ENCODE measurements at places on chromosomes 4 and X.

DNA sequence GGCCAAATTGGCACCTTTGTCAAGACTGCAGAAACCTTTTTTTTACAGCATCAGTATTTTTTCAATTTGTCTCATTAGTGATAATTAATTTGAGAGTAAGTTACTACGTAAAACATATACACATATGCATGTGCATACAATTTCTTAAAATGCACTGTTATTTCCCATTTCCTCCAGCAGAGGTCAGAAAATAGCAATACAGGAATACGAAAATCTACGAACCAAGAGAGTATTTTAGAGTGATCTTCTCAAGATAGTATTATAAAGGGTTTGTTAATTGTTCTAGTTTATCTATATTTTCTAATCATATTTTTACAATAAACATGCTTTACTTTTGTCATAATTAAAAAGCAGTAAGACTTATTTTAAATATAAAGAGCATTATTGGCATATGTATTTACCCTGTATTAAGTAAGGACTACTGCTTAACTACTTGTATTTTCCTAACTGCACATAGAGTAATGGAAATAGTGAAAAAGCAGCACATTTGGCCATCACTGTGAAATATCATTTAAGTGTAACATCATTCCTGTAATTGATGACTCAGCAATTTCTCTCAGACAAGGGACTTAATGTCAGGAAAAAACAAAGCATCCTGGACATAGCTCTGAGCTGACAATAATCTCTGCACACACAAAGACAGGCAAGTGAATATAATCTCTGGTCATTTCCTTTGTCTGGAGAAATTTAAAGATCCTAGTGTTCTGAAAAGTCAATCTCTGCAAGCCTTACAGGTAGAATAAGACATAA is 45.6 kb downstream of the MAOB start:
- H3K27ac ChIP-seq: no peak overlapping the region
- H3K36me3 ChIP-seq: no peaks in the 10 kb centered on the region
- H3K27me3 ChIP-seq: no peaks in the 10 kb centered on the region
- DNase-seq: peak; percentile 48

- H3K4me3 ChIP-seq: no peak overlapping the region
- H3K27me3 ChIP-seq: no peaks in the 10 kb centered on the region
- peaks cover 7% of the 10 kb centered on the region for H3K36me3 ChIP-seq
- no peak for DNase-seq
Measured at GRCh38 chr4:168882650-168883233, 127.3 kb downstream of the CBR4 start.

GRCh38 chr4:3415471-3416141 is 26.2 kb upstream of the HGFAC start:
- peaks cover 12% of the 10 kb centered on the region for H3K36me3 ChIP-seq
- no peaks in the 10 kb centered on the region for H3K27me3 ChIP-seq
- no peak overlapping the region for H3K27ac ChIP-seq
- H3K4me1 ChIP-seq: no peaks in the 10 kb centered on the region
- H3K4me3 ChIP-seq: no peak overlapping the region
- DNase-seq: no peak

DNA sequence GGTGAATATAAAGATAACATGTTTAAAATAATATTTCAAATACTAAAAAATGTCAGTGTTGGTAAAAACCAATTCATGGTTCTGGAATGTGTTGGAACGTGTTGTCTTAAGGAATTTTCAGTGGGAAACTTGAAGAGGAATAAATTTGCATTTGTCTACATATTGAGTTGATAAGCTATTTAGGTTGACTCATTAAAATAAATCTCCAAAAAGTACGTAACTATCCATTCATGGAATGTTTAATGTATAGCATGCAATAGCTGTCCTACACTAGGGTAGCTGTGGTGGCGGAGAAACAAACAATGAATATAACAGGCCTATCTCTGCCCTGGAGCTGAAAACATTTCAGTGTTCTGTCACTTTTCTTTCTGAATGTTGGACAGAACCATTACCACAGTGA is 20.3 kb downstream of the SHISA3 start:
- H3K4me1 ChIP-seq: no peaks in the 10 kb centered on the region
- no peaks in the 10 kb centered on the region for H3K36me3 ChIP-seq
- no peaks in the 10 kb centered on the region for H3K27me3 ChIP-seq
- no peak overlapping the region for H3K27ac ChIP-seq

DNA sequence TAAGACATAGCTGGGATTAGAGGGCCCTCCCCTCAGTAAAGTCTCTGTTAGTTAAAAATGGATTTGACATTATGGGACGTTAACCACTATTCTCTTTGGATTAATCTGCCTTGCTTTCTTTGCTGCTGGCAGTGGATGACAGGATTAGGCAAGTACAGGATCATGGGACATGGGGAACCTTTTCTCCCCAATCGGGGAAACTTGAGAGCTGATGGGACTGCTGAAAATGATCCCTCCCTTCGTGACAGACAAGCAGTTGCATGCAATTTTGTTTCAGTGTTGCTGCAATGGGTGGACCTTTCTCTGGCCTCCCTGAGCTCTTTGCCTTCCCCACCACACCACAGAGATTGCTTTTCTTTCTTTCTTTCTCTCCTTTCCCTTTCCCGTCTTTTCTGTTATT is 120.2 kb upstream of the BANK1 start:
- no peak overlapping the region for H3K27ac ChIP-seq
- H3K36me3 ChIP-seq: no peaks in the 10 kb centered on the region
- no peak for DNase-seq
- no peaks in the 10 kb centered on the region for H3K4me1 ChIP-seq
- no peaks in the 10 kb centered on the region for H3K27me3 ChIP-seq

GRCh38 chrX:155052738-155053498 is 18.0 kb downstream of the CMC4 start:
- H3K4me3 ChIP-seq: no peak overlapping the region
- no peaks in the 10 kb centered on the region for H3K4me1 ChIP-seq
- no peaks in the 10 kb centered on the region for H3K27me3 ChIP-seq
- no peaks in the 10 kb centered on the region for H3K36me3 ChIP-seq

GRCh38 chrX:100698551-100698950 is 33.4 kb downstream of the SYTL4 start:
- H3K27ac ChIP-seq: no peak overlapping the region
- no peaks in the 10 kb centered on the region for H3K4me1 ChIP-seq
- no peak for DNase-seq
- H3K27me3 ChIP-seq: no peaks in the 10 kb centered on the region
- no peak overlapping the region for H3K4me3 ChIP-seq

GRCh38 chr4:19130866-19131265 is 1109.3 kb upstream of the LCORL start:
- no peaks in the 10 kb centered on the region for H3K4me1 ChIP-seq
- H3K36me3 ChIP-seq: no peaks in the 10 kb centered on the region
- no peak overlapping the region for H3K4me3 ChIP-seq

DNA sequence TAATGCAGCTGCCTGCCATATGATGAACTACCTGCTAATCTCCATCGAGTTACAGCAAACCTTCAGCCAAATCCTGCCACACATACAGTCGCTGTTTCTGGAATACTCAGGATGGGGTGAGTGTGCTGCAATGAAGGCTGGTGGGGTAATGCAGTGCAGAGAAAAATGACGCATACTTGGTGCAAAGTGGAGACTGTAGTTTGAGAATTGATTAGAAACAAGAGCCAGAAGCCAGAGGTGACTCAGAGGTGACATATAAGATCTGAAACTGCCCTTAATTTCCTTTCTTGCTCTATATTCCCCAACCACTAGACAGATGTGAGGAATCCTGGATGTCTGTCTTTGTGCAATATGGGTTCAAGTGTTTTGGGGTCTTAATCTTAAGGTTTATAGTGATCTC is 22.0 kb downstream of the C4orf54 start:
- no peak overlapping the region for H3K27ac ChIP-seq
- no peaks in the 10 kb centered on the region for H3K4me1 ChIP-seq
- no peak for DNase-seq
- H3K27me3 ChIP-seq: peaks cover 34% of the 10 kb centered on the region

DNA sequence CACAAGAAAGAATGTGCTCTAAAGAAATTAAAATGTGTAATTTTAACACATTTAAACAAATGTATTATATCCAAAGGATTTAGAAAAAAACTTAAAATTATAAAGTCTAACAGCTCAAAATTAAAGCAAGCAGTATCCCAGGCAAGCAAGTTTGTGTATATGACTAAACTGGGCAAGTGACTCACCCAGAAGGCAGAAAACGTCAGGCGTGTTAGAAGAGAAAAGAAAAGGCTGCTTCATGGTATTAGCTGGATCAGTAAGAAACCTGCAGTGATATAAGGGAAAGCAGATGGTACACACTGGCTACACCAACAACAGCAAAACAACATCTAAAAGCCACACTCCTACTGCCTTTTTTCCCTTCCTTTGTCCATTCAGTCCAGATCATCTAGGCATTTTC is 250.6 kb upstream of the NDST3 start:
- H3K4me1 ChIP-seq: no peaks in the 10 kb centered on the region
- no peak for DNase-seq
- no peak overlapping the region for H3K4me3 ChIP-seq
- no peaks in the 10 kb centered on the region for H3K27me3 ChIP-seq

DNA sequence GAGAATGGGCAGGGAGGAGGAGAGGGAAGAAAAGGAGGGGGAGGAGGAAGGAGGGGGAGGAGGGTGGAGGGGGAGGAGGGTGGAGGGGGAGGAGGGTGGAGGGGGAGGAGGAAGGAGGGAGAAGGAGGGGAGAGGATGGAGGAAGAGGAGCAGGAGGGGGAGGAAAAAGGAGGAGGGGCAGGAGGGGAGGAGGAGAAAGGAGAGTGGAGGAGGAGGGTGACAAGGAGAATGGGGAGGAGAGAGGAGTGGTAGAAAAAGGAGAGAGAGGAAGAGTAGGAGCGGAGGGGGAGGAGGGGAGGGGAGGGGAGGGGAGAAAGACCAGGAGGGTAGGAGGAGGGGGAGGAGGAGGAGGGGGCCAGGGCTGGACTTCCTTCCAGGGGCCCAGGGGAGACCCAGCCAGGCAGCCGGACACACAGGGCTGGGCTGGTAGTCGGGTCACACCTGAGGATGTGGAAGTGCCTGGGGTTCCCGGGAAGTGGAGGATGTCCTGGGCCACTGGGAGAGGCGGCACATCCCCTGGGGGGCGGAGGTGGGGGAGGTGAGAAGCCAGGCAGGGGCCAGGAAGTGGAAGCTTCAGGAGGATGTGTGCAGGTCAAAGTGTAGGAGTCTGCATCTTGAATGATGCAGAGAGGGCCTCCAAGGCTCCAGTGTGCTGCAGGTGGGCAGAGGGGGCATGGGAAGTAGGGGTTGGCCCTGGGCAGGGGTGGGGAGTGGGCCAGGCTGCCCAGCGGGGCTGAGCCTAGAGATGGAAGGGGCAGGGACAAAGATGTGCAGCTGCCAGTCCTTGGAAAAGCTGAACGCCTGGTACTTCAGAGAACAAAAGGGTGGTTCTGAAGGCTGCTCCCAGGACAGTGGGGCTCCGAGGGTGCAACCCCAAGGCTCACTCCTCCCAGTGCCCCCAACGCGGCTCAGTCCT is 18.8 kb downstream of the IL3RA start:
- no peaks in the 10 kb centered on the region for H3K27me3 ChIP-seq
- no peak for DNase-seq
- no peaks in the 10 kb centered on the region for H3K36me3 ChIP-seq
- H3K4me1 ChIP-seq: no peaks in the 10 kb centered on the region

DNA sequence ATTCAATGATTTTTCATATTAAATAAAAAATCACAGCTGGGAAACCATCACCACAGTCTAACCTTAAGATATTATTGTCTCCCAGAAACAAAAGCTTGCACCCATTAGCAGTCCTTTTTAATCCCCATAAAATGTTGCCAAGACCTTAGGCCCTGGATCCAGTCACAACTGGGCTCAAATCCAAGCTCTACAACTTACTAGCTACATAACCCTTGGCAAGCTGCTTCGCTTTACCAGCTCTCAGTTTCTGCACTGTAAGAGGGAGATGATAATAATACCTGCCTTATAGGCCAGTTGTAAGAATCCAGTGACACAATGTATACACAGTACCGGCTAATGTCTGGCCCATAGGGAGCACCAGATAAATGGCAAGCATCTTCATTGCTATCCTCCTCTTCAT is 400.9 kb upstream of the FGF13 start:
- H3K36me3 ChIP-seq: no peaks in the 10 kb centered on the region
- no peaks in the 10 kb centered on the region for H3K27me3 ChIP-seq
- H3K4me1 ChIP-seq: peaks cover 16% of the 10 kb centered on the region

DNA sequence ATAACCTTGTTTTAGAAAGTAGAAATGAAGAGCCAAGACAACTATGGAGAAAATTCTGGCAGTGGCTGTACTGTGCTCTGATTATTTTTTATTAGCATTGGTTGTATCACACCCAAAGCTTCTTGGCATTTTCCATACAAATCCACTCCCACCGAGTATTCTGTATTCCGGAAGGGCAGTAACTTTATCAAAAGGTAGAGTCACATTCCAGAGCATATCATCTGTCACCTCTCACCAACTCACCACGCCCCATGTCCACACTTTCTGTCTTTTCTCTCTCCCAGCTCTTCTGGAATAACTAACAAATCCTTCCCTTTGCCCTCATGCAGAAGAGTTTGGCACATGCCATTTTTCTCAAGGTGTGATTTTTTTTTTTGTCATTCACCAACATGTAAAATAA is 52.7 kb downstream of the CORIN start:
- no peak overlapping the region for H3K4me3 ChIP-seq
- no peaks in the 10 kb centered on the region for H3K36me3 ChIP-seq
- H3K4me1 ChIP-seq: no peaks in the 10 kb centered on the region
- H3K27ac ChIP-seq: no peak overlapping the region
- no peaks in the 10 kb centered on the region for H3K27me3 ChIP-seq
- DNase-seq: no peak

GRCh38 chr4:76301068-76301774 is 5.3 kb upstream of the STBD1 start:
- H3K4me3 ChIP-seq: no peak overlapping the region
- H3K4me1 ChIP-seq: no peaks in the 10 kb centered on the region
- H3K27ac ChIP-seq: no peak overlapping the region
- no peaks in the 10 kb centered on the region for H3K36me3 ChIP-seq
- no peak for DNase-seq

DNA sequence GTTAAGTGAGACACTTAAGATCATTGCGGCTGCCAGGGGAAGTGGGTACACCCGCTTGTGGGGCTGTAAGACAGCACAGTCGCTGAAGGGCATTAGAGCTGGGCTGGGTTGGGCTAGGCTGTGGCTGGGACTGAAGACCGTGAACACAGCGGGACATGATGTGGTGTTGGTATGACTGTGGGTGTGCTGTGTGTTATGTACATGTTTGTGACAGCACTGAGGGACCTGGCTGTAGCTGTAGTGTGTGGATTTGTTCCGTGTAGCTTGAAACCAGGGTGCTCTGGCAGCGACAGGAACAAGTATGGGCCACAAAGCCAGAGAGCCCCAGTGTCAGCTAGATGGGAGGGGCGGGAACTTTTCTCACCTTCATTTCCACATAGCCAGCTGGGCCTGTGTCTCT is 82.1 kb downstream of the NHSL2 start:
- H3K27ac ChIP-seq: no peak overlapping the region
- no peaks in the 10 kb centered on the region for H3K36me3 ChIP-seq
- H3K27me3 ChIP-seq: no peaks in the 10 kb centered on the region
- H3K4me3 ChIP-seq: no peak overlapping the region

- H3K4me1 ChIP-seq: no peaks in the 10 kb centered on the region
- no peaks in the 10 kb centered on the region for H3K36me3 ChIP-seq
- DNase-seq: no peak
- H3K27ac ChIP-seq: no peak overlapping the region
- peaks cover 23% of the 10 kb centered on the region for H3K27me3 ChIP-seq
Measured at GRCh38 chrX:154325541-154325940, 29.9 kb downstream of the TKTL1 start.

- no peaks in the 10 kb centered on the region for H3K27me3 ChIP-seq
- H3K4me3 ChIP-seq: no peak overlapping the region
- no peaks in the 10 kb centered on the region for H3K36me3 ChIP-seq
Measured at GRCh38 chr4:158817562-158818296, 48.9 kb downstream of the FNIP2 start.

- DNase-seq: no peak
- H3K4me3 ChIP-seq: no peak overlapping the region
- H3K4me1 ChIP-seq: no peaks in the 10 kb centered on the region
- peaks cover 11% of the 10 kb centered on the region for H3K27me3 ChIP-seq
- no peak overlapping the region for H3K27ac ChIP-seq
- no peaks in the 10 kb centered on the region for H3K36me3 ChIP-seq
Measured at GRCh38 chrX:131923614-131924250, 99.4 kb upstream of the STK26 start.
